ENCODE measurements at places on chromosomes 5 and 9.

DNA sequence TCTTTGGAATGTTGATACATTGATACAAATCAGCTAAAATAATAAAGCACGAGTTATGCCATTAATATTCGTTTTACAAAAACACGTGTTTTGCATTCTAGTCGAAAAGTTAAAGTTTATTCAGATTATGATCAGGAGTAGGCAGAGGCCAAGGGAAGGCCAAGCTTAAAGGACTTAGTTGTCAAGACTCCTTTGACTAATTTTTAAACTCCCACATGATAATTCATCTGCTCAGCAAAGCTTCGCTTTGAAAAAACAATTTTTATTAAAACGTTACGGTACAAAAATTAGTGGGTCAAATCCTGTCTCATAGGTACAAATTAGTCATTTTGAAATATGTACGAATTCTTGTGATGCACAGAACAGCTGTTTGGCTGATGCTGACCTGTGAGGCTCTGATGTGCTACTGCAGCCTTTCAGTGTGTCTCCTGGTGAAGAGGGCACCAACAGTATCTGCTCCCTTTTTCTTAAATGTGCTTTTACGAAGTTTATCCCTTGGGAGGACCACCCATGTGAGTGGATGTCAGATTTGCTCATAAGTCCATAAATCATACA, 23.0 kb upstream of the NR3C1 start:
- DNase-seq, result no peak

DNA sequence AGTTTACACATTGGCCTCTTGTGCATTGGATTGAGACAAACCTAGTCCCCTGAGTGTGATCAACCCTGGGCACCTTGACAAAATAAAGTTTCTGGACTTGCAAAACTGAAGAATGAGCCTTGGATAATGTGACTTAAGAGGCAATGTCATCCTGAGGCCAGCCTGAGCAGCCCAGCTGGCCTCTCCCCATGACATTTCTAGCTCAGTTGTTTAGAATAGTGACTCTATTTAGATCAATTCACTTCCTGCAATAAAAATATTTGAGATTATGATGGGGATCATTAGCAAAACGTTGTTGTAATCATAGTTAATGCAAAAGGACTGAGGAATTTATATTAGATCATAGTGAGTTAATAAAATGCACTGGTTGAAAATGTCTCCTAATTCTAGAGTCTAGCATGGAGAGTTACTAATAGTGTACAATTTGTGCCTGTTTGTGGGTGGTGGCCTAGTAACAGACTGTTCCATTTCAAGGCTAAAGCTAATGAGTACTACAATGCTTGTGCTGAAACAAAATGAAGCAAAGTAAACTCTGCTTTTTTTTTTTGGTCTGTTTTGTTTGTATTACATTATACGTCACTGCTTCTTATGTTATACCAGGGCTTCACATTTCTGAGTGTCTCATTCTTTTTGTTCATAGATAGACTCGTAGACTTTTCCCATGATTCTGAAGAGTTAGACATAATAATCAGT, 10.9 kb upstream of the RHOBTB3 start:
- DNase-seq, result no peak

DNA sequence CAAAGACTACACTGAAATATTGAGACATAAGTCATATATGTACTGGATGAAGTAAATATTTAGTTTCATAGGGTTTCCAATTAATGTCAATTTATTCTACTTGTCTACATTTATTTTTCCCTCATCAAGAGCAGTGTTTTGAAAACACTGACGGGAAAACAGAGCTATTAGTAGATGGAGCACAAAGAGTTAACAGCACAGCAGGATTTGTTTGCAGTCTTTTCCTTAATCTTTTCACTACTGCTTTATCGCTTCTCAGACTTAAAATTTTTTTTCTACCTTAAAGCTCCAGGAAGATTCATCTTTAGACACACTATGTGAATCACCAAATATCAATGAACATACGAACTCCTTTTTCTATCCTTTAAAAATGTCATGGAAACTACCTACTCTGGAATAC, 25.6 kb downstream of the PGGT1B start:
- DNase-seq, result no peak

DNA sequence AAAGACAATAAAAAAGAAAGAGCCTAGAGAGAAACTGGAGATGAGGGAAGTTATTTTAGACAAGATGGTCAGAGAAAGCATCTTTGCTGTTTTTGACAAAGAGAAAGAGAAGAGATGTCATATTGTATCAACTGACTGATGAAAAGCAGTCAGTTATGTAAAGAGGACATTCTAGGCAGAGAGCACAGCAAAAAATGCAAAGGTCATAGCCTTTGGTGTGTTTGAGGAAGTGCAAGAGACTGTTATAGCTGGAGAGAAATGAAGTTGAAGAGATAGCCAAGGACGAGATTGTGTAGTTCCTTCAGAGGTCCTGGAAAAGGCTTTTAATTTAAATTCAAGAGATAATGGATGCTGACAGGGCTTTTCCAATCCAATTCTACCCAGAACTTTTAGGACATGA, 342.4 kb downstream of the RASEF start:
- no peak for DNase-seq

GRCh38 chr5:81553567-81554212, 159.8 kb upstream of the ACOT12 start:
- DNase-seq, result no peak

GRCh38 chr5:169018925-169019324, 282.0 kb downstream of the SLIT3 start:
- DNase-seq, result no peak

DNA sequence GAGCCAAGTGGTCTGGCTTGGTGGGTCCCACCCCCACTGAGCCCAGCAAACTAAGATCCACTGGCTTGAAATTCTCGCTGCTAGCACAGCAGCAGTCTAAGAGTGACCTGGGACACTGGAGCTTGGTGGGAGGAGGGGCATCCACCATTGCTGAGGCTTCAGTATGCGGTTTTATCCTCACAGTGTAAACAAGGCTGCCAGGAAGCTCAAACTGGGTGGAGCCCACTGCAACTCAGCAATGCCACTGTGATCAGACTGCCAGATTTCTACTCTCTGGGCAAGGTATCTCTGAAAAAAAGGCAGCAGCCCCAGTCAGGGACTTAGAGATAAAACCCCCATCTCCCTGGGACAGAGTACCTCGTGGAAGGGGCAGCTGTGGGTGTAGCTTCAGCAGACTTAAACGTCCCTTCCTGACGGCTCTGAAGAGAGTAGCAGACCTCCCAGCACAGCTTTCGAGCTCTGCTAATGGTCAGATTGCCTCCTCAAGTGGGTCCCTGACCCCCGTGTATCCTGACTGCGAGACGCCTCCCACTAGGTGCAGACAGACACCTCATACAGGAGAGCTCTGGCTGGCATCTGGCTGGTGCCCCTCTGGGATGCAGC, 18.2 kb upstream of the STK32A start:
- no peak for DNase-seq

GRCh38 chr5:81146031-81146430, 87.1 kb upstream of the CKMT2 start:
- no peak for DNase-seq

DNA sequence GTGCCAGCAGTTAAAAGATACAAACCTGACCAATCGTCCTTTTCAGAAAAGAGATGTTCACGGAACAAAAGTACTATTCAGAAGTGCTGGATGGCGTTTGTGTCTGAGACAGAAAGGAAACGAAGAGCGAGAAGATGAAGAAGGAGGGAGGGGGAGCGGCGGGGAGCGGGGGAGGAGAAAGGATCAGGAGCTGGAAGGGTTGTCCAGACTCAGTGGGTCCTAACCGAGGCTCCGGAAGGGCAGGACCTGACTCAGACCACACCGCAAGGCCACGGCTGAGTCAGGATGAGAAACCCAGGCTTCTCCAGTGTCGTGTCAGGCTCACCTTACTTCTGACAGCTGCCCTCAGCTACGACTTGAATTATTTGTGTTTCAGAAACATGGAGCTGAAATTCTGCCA, 46.2 kb downstream of the PAX5 start:
- peak; percentile 71 for DNase-seq

DNA sequence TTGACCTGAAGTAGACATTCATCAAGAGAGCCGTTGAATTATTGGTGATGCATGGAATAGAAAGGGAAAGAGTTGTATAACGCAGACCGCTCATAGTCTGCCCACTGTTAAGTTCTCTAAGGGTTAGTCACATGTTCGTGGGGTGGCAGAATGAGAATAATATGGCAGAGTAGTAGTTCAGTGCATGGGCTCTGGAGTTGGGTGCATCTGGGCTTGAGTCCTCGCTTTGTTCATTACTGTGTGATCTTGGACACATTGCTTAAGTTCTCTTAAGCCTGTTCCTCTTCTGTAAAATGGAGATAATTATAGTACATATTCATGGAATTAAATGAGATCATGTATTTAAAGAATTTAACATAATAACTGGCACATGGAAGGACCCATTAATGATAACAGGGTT, 23.6 kb downstream of the TNPO1 start:
- DNase-seq, result no peak

- DNase-seq, result no peak
These were observed 179.0 kb downstream of the C9orf50 start for GRCh38 chr9:129441852-129442251.

- DNase-seq, result no peak
These were observed 88.4 kb downstream of the CDH12 start for GRCh38 chr5:22764736-22765135.

DNA sequence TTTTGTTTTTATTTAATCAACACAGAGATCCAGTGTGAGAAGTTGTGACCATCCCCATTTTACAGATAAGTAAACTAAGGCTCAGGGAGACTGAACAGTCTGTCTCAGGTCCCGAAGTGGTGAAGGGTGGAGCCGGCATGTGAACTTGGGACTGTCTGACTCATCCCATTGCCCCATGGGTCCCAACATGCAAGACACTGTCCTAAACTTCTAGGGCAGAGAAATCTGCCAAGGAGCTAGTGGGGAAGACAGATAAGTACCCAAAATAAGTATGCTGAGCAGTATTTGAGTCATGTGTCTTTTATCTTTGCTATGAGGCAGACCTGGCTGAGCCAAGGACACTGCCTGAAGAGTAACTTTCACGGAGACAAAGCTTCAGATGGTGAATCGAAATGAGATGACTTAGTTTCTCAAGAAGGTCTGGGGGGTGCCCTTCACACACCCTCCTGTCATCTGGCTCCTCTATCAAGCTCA, 64.3 kb upstream of the SLC25A51 start:
- DNase-seq, result no peak

DNA sequence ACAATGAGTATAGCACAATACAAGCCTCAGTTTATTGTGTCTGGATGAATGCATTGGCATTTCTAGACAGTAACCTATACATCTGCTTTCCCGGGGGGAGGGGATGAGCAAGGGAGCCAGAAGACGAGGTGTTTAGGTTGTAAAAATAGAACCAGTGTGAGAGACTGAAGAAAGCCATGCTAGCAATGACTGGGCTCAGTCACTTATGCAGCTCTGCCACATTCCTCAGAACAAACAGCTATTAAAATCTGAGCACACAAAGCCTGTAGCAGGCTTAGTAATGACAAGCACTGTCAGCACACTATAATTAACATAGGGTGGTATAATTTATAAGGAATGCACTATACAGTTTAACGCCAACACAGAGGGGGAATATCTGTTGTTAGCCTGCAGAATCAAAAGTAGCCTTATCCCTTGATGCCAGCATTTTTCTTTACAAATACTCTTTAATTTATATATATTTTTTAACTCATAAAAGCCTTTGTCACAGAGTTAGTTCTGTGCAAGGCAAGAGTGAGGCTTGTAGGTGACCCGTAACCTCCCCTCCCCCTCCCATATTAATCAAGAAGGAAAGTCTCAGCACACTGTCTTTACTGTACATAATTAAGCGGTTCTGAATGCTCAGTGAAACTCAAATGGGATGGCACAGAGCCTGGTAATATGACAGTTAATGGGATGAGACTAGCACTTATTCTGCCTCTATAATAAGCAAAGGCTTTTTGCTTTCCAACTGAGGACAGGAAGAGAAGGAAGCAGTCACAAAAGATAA, 295.4 kb downstream of the CSNK1G3 start:
- DNase-seq, result no peak

DNA sequence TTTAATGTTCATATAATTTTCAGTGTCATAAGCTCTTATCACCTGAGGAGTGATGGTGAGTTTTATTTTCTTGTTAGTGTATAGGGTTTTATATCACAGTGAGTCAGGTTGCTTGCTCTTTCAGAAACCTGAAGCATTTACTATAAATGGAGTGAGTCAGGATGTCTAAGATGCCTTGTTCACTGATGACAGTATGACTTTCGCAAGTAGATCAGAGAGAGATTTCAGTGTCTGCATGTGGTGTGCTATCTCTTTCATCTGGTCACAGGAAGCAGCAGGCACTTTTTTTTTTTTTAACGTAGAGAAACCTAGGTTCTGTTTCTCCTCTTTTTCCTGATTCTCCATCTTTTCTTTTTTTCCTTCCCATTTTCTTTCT, 237.1 kb downstream of the DMRTA1 start:
- DNase-seq, result no peak

DNA sequence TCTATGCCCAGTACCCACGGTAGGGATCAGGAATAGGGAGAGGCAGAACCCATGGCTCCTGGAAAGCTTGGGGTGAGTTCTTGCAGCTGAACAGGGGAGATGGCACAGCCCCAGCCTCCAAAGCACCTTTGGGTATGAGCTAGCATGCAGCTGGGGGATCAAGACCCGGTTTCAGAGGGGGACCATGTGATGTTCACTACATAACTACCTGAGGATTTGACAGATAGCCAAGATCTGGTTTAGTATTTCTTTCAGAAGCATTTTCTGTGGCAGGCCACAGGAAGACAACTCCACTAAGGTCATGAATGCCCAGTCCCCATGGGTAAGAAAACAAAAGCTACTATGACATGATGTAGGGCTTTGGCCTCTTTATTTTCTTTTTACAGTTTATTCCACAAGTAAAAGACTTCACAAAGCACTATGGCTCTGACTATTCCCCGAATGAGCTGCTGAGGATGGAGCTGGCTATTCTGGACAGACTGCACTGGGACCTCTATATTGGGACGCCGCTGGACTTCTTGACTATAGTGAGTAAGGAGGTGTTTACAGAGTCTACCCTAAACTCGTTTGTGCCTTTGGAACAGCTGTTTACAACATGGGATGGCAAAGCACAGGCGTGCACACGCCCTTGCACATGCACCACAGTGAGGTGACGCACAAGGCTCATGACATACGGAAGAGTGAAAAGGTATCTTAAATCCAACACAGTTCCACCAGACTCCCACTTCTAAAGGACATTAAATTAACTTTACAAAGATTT, 3.4 kb downstream of the CCNI2 start:
- no peak for DNase-seq

- no peak for DNase-seq
These were observed 272.0 kb downstream of the PDE4D start for GRCh38 chr5:59621477-59621876.

GRCh38 chr9:128022886-128023285, 42.1 kb upstream of the EEIG1 start:
- no peak for DNase-seq

DNA sequence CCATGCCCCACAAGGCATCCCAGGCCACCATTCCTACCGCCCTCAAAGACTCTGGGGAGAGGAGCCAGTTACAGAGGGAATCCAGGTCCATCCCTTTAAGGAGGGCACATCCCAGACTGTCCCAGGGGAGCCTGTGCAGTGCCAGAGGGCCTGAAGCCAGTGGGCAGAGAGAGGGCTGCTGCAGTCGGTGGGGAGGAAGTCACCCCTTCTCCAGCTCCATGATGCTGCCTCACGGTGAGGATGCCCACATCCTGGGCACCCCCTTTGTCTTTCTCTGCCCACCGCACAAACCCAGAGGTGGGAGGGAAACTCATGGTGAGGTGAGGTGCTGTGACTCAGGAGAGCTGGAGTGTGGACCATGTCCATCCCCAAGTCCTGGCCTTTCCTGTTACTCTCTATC, 26.2 kb upstream of the ANKRD33B start:
- DNase-seq, result no peak
